ENCODE measurements at places on chromosomes 3 and 15.

- DNase-seq = no peak
These were observed 63.9 kb downstream of the UQCC5 start for GRCh38 chr3:52600258-52600657.

DNA sequence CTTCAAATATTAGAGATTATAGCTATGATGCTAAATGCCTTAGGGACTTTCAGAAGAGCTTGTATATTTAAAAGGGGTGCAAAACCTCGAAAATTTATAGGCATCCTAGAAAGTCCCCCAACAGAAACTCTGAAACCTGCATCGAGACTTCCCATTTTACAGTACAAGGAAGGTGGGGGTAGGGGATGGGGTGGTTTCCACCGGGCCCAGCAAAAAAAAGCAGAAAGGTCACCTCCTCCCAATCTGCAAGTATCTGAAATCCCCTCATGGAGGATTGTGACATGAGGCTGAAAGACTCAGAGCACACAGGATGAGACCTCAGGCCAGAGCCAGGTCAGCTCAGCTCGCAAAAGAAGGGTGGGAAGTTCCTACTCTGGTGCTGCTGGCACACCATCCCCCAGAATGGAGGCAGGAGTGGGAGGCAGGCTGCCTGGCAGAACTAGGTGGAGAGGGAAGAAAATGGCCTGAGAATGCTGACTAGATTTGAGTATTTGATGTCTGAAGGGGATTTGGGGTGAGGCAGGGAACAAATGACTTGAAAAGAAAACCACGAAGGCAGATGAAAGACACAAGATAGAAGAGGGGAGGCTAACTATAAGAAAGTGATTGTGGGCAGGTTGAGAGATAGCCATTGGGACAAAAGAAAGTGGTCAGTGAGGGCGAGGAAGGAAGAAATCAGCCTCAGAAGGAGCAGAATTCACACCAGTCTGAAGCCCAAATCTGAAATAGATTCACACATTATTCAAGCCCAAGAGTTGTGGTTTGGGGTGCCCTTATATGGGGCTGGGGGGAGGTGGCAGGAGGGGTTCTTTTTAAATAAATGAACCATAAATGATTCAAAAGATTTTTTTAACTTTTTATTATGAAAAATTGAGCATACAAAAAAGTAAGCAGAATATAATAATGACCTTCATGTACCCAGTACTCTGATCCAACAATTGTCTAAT, 22.5 kb upstream of the TSC22D2 start:
- DNase-seq = no peak

DNA sequence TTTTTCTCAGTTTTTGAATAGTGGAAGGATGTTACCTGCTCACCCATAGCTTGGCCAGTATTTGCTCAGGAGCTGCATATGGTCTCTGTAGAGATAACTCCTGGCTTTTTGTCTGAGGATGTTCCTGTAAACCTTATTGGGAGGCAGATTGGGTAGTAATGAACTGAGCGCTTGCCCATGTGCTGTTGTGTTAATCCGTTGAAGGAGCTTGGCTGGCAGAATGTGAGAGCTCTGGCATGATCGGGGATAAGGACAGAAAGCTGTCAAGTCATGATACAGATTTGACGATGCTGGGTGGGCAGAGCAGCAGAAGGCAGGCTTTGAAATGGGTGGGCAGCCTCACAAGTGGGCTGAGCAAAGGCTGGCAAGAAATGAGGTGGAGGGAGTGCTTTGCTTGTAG, 27.4 kb downstream of the SH3GL3 start:
- no peak for DNase-seq

DNA sequence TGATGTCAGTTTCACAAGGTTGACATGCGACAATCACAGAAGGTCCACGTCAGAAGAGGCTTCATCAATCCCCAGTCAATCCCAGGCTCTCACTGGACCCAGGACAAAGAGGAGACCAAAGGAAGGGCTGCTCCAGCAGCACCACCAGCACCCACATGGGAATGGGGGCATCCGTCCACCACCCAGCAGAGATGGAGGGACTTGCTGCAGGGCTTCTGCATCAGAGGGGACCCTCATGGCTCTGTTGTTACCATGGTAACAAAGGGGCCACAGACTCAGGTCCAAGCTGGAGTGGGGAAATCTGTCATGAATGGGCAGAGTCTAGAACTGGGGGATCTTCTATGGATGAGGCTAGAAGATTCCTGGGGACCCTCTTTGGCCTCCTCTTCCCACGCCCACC, 13.1 kb downstream of the PLA2G4F start:
- no peak for DNase-seq

GRCh38 chr15:89370120-89370977, 35.7 kb upstream of the POLG start:
- DNase-seq = no peak

All from activated CD8-positive, alpha-beta memory T cell treated with anti-CD3 and anti-CD28 coated beads for 4 hours (primary cell).